ENCODE measurements at places on chromosomes 12 and 14.

DNA sequence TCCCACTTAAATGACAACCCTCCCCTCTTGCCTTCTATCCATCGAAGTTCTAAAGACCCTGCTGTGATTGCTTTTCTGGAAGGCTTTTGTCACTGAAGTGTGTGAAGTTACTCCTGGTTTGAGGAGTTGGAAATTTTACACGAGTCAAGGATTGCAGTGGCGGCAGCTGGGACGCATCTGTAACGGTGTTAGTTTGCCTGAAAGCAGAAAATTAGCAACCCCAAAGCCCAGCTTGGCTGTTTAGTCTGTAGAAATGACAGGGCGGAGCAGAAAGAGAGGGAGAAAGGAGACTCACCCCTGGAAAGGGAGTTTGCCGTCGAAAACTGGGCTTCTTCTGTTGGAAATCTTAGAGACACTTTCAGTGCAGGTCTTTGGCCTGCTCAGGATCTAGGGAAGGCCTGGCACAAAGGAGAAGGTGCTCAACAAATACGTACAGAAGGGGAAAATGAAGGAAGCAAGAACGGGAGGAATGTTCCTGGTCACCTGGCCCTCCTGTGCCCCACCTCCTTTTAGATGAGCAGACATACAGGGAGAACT lies 931 bp upstream of the MYF5 start:
- no peak for DNase-seq

- no peak for DNase-seq
Measured at GRCh38 chr12:22536346-22536945, 7.9 kb downstream of the C2CD5 start.

DNA sequence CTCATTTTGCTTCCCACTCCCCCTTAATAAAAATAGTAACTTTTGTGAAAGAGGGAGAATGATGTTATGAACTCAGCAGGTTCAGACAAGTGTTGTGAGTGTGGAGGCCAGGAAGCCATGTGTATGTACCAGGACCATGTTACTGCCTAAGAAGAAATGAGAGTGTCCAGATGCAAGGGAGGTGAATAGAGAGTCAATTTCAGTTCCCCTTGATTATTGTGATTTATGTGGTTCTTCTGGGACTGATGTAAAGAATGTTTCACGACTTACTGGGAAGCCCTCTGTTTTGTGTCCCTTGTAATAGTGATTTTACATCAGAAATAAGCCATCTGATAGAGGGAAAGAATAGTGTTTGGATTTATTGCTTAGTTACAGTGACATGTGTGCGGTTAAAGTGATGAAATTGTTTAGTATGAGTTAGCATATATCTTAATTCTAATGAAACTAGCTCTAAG lies 32.5 kb downstream of the FBXO34 start:
- DNase-seq: no peak

GRCh38 chr14:99581374-99581773 lies 22.6 kb downstream of the CCDC85C start:
- DNase-seq: no peak

DNA sequence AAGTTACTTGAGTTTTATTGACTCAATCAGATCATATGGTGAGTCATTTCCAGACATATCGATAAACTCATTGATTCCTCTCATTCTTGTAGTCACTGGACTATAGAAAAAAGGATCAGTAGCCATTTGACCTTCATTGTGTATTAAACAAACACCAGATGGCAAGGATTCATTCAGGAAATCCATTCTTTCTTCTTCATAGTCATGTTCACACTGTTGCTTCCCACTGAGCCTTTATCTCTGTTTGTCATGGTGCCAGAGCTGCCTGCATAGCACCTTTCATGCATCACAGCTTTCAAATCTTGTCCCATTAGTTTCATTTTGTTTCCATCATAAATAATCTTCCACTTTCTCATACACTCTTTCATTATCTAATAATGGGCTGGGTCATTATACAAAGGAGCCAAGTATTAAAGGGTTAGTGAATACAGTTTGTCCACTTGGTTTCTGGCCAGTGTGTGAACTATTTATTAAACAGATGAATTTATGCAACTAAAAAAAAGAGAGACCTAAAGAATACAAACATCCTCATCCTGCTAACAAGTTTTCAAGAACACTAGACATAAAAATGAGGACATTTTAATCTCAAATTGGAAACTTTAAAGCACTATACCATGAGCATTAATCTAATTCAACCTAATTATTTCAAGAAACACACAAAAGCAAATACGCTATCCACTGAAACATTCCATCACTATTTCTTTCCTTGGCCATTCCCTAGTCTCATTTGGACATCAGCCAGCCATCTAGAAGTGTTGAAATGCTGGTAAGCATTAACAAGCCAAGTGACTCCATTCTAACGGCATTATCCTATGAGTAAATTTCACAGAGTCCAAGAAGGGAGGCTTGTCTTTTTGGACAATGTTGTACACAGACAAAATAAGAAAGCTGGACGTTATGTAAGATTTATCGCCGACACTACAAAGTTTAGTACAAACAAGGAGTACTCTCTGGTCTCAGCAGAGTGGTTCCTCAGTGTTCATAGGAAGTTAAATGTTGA lies 476.5 kb downstream of the FOXG1 start:
- no peak for DNase-seq

DNA sequence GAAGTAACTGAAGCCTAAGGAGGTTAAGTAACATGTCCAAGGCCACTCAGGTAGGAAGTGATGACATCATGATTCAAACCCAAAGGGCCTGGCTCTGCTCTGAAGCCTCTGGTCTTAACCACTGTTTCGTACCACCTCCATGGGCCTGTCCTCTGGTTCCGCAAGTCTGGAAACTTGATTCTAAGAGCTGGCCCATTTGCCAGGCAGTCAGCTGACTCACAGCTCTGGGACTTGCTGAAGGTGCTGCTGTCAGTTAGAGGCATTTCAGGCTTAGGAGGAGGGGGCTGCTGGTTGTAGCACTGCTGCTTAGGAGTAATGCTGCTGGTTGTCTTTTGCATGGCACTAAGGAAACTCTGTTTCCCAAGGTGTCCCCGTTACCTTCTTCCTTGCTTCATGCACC lies 7.9 kb downstream of the NRXN3 start:
- no peak for DNase-seq

GRCh38 chr14:60893911-60894310 lies 87.0 kb downstream of the TRMT5 start:
- DNase-seq: no peak

Measured in stimulated activated CD8-positive, alpha-beta memory T cell treated with anti-CD3 and anti-CD28 coated beads, Interleukin-4, amount 100 ng/mL, for 1 hour (primary cell).